ENCODE measurements at places on chromosomes 7 and 10. TPM values are rescaled to one million over a fixed set of nuclear protein-coding genes. Genes with fewer than 3 reads are reported as not detected.
A peak's percentile ranks its signal among the peaks of the same experiment; 100 is the strongest.

- peak; percentile 50 for DNase-seq
Measured at GRCh38 chr7:727104-727805, at the start of gene PRKAR1B. Gene PRKAR1B (minus strand): TSS chr7:727281. CDS start chr7:711505, 15,776 bp downstream.

DNA sequence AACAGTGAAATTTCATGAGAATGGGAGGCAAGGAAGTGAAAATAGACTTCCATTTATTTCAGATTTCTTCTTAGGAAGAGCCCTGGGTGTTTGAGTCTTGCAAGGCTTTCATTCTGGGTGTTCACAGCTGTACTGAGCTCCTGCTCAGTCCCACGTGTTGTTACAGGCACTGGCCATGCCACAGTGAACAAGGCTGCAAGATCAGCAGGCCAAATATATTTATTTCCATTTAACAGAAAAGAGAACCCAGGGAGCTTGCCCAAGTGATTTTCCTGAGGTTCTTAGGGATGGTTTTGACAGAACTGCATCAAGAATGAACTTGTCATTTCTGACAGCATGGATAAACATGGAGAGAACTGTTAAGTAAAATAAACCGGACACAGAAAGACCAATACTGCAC is 54.5 kb upstream of the CD36 start:
- no peak for DNase-seq

DNA sequence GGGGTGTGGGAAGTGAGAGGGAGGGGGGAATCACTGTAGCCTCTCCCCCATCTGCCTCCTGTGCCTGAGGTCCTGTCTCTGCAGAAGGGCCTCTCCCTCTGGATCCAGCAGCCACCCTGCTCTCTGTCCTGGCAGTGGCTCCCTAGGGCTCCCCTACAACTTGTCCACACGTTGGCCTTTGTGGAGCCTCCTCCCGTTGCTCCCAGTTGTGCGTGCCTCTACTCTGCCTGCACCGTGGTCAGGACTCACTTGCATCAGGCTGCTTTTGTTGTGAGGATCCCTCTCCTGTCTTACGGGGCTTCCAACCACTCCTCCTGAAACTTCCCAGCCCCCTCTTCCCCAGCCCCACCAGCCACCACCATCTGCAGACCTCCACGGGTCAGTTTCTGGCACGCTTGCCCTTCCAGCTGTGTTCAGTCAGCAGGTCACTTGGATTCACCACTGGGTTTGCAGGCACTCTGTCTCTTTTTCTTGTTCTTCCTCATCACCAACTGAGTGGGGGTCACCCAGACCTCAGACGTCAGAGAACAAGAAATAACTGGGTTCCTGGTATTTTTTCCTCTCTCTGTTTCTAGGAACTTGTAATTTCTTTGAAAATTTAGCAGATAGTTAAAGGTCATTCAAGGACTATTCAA is 62.3 kb downstream of the RAMP3 start:
- DNase-seq: no peak

- DNase-seq: no peak
Measured at GRCh38 chr7:26958834-26959233, 94.4 kb upstream of the SKAP2 start.

DNA sequence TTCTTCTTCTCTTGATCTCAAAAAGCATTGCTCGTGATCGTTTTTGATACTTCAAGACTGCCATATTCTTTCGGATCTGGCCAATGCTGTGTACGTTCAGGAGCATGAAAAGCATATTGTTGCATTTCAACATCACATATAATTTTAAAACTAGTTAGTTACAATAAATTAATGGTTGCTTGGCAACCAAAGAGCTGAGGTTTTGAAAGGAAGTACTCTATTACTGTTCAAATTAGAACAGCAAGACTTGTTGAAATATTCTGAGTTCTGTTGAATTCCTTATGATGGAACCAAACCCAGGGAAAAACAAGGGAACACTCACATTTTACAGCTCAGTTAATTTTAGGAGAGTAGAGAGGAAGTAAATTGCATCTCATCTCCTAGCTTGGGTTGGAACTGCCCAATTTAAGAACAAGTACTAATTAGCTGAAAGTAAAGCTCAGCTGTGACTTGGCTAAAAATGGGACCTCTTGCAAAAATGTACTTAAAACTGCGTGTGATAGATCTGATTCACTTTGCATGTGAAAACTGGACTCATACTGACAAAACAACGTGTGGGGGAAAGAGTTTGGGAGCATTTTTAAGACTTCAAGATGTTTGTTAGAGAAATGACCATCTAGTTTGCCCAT is 21.2 kb downstream of the OR9A2 start:
- DNase-seq: no peak

DNA sequence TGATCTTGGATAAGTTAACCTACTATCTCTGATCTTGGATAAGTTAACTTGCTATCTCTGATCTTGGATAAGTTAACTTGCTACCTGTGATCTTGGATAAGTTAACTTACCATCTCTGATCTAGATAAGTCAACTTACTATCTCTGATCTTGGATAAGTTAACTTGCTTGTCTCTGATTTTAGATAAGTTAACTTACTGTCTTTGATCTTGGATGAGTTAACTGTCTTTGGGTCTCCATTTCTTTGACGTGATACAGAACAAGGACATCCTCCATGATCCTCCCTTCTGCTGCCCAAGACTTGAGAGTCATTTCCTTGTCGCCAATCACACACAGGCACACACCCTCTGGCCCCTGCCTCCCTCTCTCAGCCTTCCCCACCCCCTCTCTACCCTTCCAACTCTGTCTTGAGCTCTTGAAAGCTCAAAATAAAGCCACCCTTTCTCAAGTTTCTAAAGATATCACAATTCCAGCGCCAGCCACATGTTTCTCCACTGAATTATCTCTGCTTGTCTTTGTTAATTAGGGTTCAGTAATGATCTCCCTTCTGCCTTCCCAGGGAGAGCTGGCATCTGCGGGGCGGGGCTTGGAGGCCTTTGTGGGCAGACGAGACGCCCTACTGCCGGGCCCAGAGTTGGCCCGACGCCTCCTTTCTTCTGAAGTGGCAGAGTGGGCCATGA is 85.1 kb upstream of the GTF2I start:
- DNase-seq: no peak

DNA sequence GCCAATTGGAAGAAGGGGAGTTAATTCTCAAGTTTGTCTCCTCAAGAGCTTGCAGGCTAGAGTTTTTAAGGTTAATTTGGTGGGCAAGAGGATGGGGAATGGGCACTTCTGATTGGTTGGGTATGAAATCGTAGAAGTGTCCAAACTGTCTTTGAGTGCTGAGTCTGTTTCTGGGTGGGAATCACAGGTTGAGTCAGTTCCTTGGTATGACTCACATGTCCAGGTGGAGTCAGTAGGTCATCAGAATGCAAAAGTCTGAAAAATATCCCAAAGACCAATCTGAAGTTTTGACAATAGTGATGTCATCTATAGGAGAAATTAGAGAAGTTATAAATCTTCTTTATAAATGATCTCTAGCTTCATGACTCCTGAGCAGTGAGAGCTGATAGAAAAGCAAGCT is 1252.2 kb downstream of the REEP3 start:
- DNase-seq: no peak

- DNase-seq: no peak
Measured at GRCh38 chr10:23197416-23197861, 5.3 kb downstream of the PTF1A start.

DNA sequence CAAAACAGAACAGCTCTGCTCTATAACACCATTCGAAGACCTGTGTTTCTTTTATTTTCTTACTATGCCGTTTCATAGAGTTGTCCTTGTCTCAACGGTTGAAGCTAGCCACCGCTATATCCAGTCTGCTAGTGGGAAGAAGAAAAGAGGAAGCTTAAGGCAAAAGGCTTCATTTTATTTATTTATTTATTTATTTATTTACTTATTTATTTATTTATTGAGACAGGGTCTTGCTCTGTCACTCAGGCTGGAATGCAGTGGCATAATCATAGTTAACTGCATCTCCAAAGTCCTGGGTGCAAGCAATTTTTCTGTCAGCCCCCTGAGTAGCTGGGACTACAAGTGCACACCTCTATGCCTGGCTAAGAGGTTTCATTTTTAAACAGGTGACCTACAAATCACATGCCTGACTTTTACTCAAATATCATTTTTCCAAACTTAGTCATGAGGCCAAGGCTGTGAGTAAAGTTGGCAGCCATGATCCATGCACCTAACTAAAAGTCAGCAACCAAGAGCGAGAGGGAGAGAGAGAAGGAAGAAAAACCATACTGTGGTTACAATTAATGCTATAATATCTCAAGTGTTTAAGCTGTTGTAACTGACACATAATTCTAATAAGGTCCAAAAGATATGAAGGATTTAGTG is 1305.3 kb upstream of the LRRTM3 start:
- DNase-seq: no peak

DNA sequence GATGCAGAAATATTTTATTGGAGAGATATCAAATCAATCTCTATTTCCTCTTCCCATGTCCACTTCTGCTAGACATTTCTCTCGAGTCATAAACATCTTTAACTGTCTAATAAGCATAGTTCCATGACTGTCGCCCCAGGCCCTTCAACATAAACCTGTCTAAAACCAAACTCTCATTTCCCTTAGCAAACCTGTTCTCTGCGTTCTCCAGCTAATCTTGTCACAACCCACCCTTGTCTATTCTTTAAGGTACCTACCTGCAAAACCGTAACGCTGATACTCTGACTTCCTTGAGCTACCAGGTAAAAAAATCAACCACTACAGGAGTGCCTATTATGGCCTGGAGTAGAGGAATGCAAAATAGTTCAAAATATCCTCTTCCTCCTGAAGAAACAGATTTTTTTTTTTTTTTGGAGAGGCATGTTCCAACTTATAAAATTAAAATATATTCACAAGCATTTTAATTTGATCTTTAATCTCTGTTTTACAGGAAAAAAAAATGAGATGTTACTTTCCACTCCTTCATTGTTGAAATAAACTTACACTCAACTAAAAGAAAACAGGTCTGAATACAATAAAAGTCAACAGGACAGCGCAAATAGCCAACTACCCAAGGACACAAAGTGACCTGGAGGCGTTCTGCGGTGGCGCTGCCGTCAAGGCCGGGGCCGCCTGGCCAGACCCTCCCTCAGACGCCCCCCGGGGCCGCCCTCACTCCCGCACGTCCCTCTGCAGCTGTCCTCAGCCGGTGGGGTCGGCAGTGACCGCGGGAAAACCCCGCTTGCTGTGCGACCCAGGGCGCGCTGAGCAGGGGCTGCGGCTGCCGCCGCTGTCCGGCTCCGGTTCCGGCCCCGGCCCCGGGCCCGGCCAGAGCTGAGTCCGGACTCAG is 765 bp downstream of the SLC25A40 start:
- no peak for DNase-seq

GRCh38 chr7:52749880-52750279 is 285.6 kb upstream of the POM121L12 start:
- DNase-seq: no peak

- DNase-seq: no peak
Measured at GRCh38 chr7:16078076-16078952, 343.0 kb downstream of the CRPPA start.

DNA sequence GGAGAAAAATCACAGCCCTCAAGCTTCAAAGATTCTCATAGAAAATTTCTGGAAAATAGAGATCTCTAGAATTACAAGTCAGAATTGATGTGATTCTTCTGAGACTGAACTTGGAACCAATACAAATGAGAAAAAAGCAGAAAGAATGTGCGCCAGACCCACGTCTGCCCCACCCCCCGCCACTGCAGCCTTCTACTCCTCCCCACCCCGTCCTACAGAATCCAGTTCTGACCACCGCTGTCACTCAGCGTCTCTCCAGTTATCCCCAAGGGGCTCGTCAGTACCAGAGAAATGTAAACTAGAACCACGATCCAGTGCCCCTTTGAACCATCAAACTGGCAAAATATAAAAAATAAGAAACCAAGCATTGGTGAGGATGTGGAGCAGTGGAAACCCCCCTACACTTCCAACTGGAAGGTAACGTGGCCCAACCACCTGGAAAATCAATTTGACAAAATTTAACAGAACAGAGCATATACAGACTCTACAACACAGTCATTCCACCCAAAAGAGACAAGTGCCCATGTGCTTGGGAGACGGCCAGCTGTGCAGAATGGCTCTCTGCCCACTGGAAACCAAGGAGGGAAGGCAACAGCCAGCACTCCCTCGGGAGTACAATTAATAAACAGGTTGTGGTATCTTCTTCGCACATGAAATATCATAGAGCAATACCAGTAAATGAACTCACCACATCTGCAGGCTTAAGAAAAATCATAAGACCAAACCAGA is 397.9 kb downstream of the TNS3 start:
- no peak for DNase-seq

GRCh38 chr7:114569220-114569619 is 154.6 kb downstream of the FOXP2 start:
- no peak for DNase-seq

- DNase-seq: no peak
Measured at GRCh38 chr7:73446682-73447081, 13.1 kb downstream of the FZD9 start.

DNA sequence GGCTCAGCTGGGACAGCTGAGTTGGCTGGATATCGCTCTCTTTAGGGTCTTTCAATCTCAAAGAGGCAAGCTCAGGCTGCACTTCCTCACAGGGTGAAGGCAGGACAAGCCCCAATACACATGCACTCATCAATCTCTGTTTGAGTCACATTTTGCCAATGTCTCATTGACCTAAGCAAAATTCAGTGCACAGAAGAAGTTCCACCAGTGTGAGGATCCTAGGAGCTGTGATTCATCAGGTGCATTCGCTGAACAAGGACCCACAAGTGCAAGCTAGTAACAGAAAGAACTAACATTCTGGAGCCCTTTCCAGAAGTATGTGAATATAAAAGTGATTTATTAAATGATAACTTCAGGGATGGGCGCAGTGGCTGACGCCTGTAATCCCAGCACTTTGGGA is 477.2 kb downstream of the GPAM start:
- DNase-seq: no peak

DNA sequence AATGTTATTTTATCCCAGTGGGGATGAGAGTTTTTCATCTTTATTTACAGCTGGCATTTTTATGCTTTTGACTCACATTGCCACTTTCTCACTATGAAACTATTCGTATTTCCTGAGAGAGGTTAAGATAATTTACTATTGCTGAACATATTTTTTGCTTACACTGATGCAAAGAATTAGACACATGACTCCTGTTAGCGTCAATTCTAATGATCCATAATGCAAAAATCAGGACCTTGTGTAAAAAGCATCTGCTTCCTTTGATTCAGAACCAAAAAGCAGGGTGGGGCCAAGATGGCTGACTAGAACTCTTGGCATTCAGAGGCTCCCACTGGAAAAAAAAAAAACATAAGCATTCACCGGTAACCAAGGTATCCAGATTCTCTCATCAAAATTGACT is 464.8 kb downstream of the SEMA3D start:
- DNase-seq: no peak

DNA sequence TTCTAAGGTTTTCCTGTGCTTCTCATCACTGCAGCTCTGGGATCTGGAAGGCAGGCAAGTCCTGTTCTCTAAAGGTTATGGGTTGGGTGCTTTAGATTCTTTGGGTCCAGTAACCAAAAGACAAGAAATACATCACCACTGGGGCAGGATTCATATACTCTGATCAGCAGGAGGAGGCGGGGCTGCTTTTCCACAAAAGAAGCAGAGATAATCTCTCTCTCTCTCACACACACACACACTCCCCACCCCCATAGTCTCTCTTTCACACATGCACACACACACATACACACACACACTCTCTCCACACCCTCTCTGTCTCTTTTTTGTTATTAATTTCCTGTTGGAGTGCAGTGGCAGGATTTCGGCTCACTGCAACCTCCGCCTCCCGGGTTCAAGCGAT is 13.0 kb upstream of the ACBD5 start:
- no peak for DNase-seq

The SUV39H2 gene
- 4.3 TPM for total RNA-seq

The GPNMB gene
- 452 TPM for total RNA-seq

The CYP2E1 gene
- 0.86 TPM for total RNA-seq

The TAS2R4 gene
- 2.0 TPM for total RNA-seq

Measured in lower lobe of right lung (tissue), 2 donors.